ENCODE measurements at places on chromosomes 6 and 20. TPM values are rescaled to one million over a fixed set of nuclear protein-coding genes. Genes with fewer than 3 reads are reported as not detected.

Gene FAM83C
- not detected for total RNA-seq

Gene MICB
- 5.8 TPM for total RNA-seq

Gene HSPA1L
- 2.7 TPM for total RNA-seq

Gene ADGRB3
- total RNA-seq = 4.4 TPM

Gene ULBP3
- 3.5 TPM for total RNA-seq

Gene SMOC2
- 78.5 TPM for total RNA-seq

Gene RBM24
- 0.84 TPM for total RNA-seq
